Stimulated activated CD4-positive, alpha-beta T cell treated with anti-CD3 and anti-CD28 coated beads, TNF-alpha, amount 100 ng/mL, for 4 hours (primary cell): ENCODE measurements at places on chromosomes 16 and 17.
A peak's percentile ranks its signal among the peaks of the same experiment; 100 is the strongest.

DNA sequence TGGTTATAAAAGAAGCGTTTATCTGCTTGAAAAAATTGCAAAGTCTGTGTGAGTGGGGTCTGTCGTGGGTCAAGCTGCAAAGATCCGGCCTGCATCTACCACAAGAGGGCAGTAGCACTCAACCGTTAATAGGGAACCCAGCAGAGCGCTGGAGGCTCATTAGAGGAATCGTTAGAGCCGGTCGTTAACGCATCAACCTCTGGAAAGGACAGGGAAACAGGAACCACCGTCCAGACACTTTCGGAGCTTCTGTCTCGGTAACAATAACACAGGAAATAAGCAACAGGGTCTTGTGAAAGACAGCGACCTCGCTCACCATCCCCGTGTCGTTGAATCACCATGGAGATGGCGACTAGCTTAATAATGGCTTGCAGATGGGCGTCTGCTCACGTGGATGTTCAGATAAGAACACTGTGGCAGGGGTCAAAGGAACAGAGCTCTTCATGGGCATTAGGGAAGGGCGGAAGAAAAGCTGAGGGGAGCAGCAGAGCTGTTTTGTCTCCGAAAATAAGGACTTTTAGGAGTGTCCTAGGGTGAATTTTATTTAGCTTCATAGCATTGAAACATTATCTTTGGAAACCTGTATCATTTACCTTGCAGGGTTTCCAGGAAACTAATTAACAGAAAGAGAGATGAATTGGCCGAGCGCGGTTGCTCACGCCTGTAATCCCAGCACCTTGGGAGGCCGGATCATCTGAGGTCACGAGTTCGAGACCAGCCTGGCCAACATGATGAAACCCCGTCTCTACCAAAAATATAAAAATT, 11.9 kb upstream of the NSRP1 start:
- peak; percentile 58 for DNase-seq

DNA sequence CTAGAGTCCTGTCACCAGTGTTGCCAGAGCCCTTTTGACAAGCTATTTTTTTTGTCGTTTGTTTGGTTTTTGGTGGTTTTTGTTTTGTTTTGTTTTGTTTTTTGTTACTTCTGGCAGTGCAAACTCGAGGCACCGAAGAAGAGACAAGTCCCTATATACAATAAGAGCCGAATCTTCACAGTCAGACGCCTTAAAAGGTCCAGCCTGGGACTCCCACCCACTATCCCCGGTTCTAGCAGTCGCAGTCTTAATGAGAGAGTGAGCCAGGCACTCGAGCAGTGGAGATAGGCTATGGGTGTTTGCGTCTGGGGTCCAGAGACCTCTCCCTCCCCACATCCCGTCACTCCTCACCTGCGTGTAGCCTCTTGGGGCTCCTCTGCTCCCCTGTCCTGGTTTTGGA, 1.9 kb downstream of the OR1F1 start:
- no peak for DNase-seq

GRCh38 chr16:78611318-78611717, 511.9 kb downstream of the WWOX start:
- no peak for DNase-seq

DNA sequence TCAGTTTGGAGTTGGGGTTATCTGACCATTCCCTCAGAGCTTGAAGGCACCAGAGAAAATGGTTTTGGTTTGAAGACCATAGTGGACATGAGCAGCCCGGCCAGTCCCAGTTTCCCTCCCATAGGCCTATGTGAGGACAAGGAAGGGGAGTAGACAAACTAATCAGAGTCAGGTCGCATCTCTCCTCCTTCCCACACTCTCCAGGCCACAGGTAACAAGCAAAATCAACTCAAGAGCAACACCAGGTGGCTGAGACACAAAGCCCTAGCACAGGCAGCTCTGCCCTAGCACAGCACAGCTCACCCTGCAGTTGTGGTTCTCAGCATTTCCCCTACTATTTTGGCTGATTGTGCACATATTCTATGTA, 7.2 kb downstream of the SUPT4H1 start:
- no peak for DNase-seq

- no peak for DNase-seq
Measured at GRCh38 chr17:38558728-38559050, 47.1 kb downstream of the SRCIN1 start.

GRCh38 chr17:42276609-42277341, 584 bp upstream of the STAT5B start:
- no peak for DNase-seq

GRCh38 chr16:15141586-15141985, 47.5 kb upstream of the RRN3 start:
- no peak for DNase-seq

GRCh38 chr16:3401719-3402397, 843 bp downstream of the ZNF174 start:
- DNase-seq: no peak

DNA sequence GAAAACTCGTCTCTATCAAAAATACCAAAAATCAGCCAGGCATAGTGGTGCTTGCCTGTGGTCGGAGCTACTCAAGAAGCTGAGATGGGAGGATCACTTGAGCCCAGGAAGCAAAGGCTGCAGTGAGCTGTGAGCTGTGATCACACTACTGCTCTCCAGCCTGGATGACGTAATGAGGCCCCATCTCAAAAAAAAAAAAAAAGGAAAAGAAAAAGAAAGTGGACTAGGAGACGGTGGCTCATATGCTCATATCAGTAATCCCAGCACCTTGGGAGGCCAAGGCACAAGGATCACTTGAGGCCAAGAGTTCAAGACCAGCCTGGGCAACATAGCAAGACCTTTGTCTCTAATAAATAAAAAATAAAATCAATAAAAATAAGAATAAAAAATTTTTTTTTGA, 8.8 kb upstream of the SUMO2 start:
- no peak for DNase-seq
